HFFc6 (cell line): ENCODE measurements at places on chromosomes 3 and 15. TPM values are rescaled to one million over a fixed set of nuclear protein-coding genes. Genes with fewer than 3 reads are reported as not detected.

The CCR9 gene
- not detected in 3 replicates for total RNA-seq

GRCh38 chr15:69480932-69481331, 28.3 kb downstream of the RPLP1 start:
- no peak for DNase-seq

DNA sequence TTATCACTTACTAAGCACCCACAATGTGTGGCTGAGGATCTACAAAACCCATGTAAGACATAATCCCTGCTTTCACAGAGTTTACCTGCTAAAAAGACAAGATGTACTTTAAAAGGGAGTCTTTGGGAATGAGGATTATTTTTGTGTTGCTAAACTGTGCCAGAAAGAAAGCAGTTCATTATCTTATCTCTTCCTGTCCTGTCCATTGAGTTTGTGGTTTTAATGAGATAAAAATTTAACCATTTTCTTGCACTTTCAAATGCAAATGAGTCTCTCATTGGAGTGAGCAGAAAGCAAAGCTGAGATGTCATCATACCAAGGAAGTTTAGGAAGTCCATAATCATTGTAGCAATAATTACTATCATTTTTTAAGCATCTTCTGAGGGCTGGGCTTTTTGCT, 231.2 kb upstream of the ADAMTS9 start:
- DNase-seq, result no peak

DNA sequence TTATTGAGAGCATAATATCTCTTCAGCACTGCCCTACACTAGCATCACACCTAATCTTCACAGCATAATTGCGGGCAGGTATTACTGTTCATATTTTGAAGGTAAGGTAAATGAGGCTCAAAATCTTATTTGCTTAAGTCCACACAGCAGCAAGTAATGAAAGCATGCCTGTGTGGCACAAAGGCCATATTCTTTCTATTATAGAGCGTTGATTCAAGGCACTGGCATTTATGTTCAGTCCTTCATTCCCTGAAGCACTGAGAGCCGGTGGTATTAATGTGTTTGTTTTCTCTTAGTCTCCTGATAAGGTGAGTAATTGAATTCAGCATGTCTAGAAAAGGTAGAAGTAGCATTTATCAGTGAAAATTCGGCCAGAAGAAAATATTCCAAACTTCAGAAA, 231.2 kb downstream of the BBX start:
- DNase-seq, result no peak

GRCh38 chr3:44649709-44650108, 1.2 kb downstream of the ZNF35 start:
- DNase-seq, result no peak
